ENCODE measurements at places on chromosomes 1 and 21.
A peak's percentile ranks its signal among the peaks of the same experiment; 100 is the strongest.

DNA sequence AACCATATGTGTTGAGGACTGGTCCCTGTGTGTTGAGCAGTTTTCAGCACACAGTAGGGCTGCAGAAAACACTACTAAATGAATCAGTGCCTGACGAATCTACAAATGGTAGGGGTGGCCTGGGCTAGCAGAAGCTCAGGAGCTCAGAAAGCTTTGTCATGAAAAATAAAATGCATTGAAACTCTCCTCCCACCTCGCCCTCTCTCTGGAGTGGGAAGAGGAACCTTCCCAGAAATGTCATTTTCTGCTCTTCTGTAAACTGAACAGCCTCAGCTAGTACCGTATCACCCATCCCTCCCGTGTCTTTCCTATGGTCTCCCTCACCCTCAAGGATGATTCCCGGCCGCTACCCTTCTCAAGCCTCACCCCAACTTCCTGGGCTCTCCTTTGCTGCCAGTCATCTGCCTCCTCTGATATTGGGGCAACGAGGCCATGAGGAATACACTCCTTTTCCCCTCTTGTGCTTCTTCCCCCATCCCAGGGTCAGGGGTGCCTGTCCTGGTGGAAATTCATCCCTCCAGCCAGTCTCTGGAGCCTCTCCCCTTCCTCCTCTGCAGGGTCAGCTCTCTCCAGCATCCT lies 734.5 kb downstream of the PTPRU start:
- no peak overlapping the region for H3K4me3 ChIP-seq
- DNase-seq, result no peak
- no peak overlapping the region for H3K27ac ChIP-seq
- H3K27me3 ChIP-seq, result no peaks in the 10 kb centered on the region
- H3K4me1 ChIP-seq, result no peaks in the 10 kb centered on the region

GRCh38 chr1:167898578-167899222 lies 15.2 kb downstream of the ADCY10 start:
- no peaks in the 10 kb centered on the region for H3K4me1 ChIP-seq
- no peaks in the 10 kb centered on the region for H3K27me3 ChIP-seq
- no peaks in the 10 kb centered on the region for H3K36me3 ChIP-seq
- no peak overlapping the region for H3K27ac ChIP-seq

DNA sequence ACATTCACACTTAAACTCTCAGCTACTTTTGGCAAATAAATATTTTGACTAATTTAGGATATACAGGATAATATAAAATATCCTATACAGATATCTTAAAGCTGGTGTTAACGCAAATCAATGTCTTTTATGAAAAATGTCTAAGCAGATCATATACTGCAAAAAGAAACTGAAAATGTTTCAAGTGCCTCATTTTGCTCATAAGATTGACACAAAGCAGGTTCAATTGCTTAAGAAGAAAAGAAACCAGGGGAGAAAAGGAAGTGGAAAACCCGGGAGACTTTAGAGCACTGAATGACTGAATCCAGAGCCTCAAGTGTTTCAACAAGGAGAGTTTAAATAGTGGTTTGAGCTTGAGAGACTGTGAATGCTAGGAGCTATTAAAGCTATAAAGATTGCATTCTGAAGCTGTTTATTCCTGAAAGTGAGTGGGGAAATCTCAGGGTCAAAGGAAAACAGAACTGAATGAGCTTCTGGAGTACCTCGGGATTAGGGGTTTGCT lies 1943.0 kb downstream of the MRPL39 start:
- H3K4me1 ChIP-seq, result no peaks in the 10 kb centered on the region
- no peaks in the 10 kb centered on the region for H3K27me3 ChIP-seq
- no peak overlapping the region for H3K4me3 ChIP-seq
- H3K36me3 ChIP-seq, result no peaks in the 10 kb centered on the region

DNA sequence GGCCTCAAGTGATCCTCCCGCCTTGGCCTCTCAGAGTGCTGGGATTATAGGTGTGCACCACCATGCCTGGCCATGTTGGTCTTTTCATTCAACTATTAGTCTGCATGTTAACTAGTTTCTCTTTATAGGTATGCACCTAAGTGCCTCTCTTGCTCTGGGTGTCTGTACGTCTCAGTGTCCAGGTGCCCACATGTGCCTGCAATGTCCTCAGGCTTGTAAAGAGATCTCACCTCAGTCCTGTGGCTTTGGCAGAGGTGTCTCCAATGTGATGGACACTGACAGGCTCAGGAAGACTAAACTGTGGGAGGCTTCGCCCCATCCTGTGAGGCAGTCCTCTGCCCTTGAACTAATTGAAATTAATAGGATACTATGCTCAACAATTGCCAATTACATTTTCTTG lies 526.3 kb downstream of the PTPRU start:
- peaks cover 10% of the 10 kb centered on the region for H3K27me3 ChIP-seq
- H3K36me3 ChIP-seq, result no peaks in the 10 kb centered on the region
- no peak overlapping the region for H3K27ac ChIP-seq

DNA sequence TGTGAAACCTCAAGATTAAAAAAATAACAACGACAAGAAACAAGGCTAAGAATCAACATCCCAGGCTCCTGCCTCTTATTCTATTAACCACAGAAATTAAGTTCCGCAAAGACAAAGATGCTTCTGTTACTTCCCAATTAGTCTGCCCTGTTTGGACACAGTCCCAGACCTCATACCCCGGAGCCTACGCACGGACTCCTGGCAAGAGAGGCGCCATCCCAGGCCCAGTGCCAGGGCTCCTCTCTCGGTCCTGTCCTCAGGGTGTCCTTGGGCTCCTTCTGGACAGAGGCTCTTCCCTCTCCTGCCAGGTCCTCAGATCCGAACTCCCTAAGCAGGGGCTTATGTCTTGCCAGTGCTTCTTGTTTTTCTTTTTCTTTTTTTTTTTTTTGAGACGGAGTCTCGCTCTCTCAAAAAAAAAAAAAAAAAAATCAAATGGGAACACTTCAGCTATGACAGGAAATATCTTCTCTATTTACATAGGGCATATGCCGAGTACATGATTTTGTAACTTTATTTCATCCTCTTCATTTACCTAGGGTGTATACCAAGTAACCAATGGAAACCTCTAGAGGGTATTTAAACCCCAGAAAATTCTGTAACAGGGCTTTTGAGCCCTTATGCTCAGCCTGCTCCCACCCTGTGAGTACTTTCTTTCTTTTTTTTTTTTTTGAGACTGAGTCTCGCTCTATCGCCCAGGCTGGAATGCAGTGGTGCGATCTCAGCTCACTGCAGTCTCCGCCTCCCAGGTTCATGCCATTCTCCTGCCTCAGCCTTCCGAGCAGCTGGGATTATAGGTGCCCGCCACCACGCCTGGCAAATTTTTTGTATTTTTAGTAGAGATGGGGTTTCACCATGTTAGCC lies 11.7 kb upstream of the ENO1 start:
- H3K27me3 ChIP-seq, result no peaks in the 10 kb centered on the region
- H3K4me3 ChIP-seq, result no peak overlapping the region
- no peaks in the 10 kb centered on the region for H3K4me1 ChIP-seq
- H3K27ac ChIP-seq, result no peak overlapping the region

DNA sequence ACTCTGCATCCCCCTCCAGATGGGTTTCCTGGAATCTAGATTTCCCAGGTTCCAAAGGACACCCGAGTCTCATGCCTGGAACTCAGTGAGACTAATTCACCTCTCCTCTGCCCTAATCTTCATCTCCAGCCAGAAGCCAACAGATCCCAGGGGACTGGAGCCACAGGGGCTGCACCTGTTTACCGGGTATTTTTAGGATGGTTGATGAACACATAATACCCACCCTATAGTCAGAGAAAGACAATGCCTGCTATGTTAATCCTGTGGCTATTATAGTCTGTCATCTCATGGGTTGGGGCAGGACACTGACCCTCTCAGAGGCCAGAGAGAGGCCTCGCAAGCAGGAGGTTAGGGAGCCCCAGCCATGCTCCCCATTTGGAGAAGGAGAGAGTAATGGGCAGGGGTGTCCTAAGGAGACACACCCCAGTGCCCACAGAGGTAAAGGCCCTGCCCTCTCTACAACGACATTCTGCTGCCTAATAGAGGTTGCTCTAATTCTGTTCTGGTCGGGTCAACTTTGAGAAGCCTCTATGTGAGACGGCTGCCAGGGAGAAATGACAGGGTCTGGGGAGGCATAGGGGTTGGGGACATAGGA lies 1.0 kb upstream of the TNNI1 start:
- no peaks in the 10 kb centered on the region for H3K36me3 ChIP-seq
- DNase-seq, result no peak
- peaks cover 4% of the 10 kb centered on the region for H3K27me3 ChIP-seq
- no peak overlapping the region for H3K27ac ChIP-seq

GRCh38 chr1:28835237-28835650 lies 23.3 kb downstream of the OPRD1 start:
- no peaks in the 10 kb centered on the region for H3K27me3 ChIP-seq
- no peak for DNase-seq
- no peaks in the 10 kb centered on the region for H3K4me1 ChIP-seq
- no peak overlapping the region for H3K4me3 ChIP-seq

GRCh38 chr1:31362032-31362431 lies 10.8 kb downstream of the FABP3 start:
- no peak for DNase-seq
- no peaks in the 10 kb centered on the region for H3K27me3 ChIP-seq
- no peak overlapping the region for H3K4me3 ChIP-seq
- H3K4me1 ChIP-seq, result no peaks in the 10 kb centered on the region
- H3K36me3 ChIP-seq, result peaks cover 44% of the 10 kb centered on the region

GRCh38 chr1:54359393-54360162 lies 46.6 kb downstream of the SSBP3 start:
- no peaks in the 10 kb centered on the region for H3K27me3 ChIP-seq
- H3K27ac ChIP-seq, result no peak overlapping the region

GRCh38 chr1:69290291-69290690 lies 277.4 kb upstream of the LRRC7 start:
- no peaks in the 10 kb centered on the region for H3K27me3 ChIP-seq
- H3K4me3 ChIP-seq, result no peak overlapping the region
- no peaks in the 10 kb centered on the region for H3K4me1 ChIP-seq
- no peak for DNase-seq
- no peaks in the 10 kb centered on the region for H3K36me3 ChIP-seq
- H3K27ac ChIP-seq, result no peak overlapping the region

DNA sequence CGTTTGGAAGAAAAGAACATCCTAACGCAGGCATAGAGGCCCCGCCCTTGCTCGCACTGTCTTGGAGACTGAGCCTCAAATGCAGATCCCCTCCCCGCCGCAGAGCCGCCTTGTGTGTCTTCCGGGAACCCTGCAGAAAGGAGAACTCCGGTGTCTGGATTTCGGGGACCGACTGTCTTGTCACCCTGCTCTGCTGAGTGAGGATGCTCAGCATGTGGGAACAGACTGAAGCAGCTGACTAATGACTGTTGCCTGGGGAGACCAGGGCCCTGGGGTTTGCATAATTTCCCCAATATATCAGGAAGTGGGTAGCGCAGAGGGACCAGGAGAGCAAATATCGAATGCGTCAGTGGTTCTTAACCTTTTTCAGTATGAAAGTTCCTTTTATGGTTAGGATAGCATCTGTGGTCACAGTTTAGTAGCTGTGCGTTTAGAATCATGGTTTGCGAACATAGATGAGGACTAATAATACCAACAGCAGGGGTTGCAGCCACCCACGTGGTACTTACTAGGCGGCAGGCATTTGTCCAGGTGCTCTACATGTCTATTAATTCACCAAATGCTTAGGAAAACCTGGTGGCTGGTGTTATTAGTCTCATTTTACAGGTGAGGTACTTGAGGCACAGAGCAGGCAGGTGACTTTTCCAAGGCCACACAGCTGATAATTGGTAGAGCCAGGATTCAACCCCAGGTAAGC lies 14.3 kb downstream of the GPR137B start:
- DNase-seq, result peak; percentile 34
- H3K27me3 ChIP-seq, result no peaks in the 10 kb centered on the region
- no peaks in the 10 kb centered on the region for H3K36me3 ChIP-seq
- no peak overlapping the region for H3K27ac ChIP-seq
- H3K4me3 ChIP-seq, result peak overlapping the region; percentile 19
- H3K4me1 ChIP-seq, result peaks cover 33% of the 10 kb centered on the region

GRCh38 chr1:224357626-224358124 lies 996 bp downstream of the CNIH4 start:
- peak overlapping the region; percentile 72 for H3K27ac ChIP-seq
- peak overlapping the region; percentile 80 for H3K4me3 ChIP-seq
- DNase-seq, result no peak
- H3K36me3 ChIP-seq, result peaks cover 5% of the 10 kb centered on the region
- H3K4me1 ChIP-seq, result peaks cover 40% of the 10 kb centered on the region
- H3K27me3 ChIP-seq, result no peaks in the 10 kb centered on the region

DNA sequence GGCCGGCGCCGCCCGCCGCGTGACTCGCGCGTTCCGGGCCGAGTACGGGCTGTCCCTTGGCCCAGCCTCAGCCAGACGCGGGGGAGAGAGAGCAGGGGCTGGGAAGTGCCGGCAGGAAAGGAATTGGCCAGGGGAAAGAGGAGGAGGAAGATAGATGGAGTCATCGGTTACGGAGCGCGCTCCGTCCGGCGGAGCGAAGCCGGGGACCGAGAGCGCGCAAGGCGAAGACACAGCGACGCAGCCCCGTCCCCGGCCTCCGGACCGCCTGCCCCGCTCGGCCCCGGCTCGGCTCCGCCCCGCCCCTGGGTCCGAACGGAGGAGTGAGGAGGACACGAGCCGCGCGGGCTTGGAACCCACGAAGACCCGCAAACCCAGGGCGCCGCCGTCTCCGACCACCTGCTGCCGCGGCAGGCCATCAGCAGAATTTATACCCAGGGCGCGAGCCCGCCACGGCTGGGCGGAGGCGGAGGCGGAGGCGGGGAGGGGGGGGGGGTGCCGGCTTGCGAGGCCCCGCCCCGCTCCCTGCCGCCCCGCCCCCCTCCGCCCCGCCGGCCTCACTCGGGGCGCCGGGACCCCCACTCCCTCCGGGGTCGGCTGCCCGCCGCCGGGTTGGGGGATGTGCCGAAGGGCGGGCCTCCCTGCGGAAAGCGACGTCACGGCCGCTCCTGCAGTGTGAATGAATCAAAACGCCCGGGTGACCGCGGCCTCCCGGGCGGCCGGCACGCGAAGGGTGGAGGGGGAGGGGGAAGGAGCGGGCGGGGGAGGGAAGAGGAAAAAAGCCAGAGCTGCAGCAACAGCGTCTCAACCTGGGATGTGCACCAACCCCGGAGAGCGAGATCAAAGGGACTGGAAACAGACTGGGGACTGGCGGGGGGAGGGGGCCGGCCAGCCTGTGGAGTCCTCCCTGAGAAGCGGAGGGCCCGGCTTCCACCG lies at the start of gene LHX4:
TSS of gene LHX4 (plus strand) at position 782 of the 933 bp plus-strand sequence. CDS start 266 bp downstream, outside the sequence.
- peaks cover 67% of the 10 kb centered on the region for H3K27me3 ChIP-seq
- peak within 1 kb of the TSS; percentile 53 for H3K4me3 ChIP-seq
- peaks cover 56% of the 10 kb centered on the region for H3K4me1 ChIP-seq
- DNase-seq, result no peak
- H3K27ac ChIP-seq, result no peak within 1 kb of the TSS

- H3K4me1 ChIP-seq, result peaks cover 28% of the 10 kb centered on the region
- H3K36me3 ChIP-seq, result no peaks in the 10 kb centered on the region
- H3K27me3 ChIP-seq, result no peaks in the 10 kb centered on the region
- H3K27ac ChIP-seq, result no peak overlapping the region
- DNase-seq, result peak; percentile 75
- H3K4me3 ChIP-seq, result no peak overlapping the region
These were observed 12.1 kb upstream of the DEGS1 start for GRCh38 chr1:224170748-224171478.

GRCh38 chr1:101101360-101101759 lies 75.8 kb upstream of the DPH5 start:
- H3K4me3 ChIP-seq, result no peak overlapping the region
- H3K36me3 ChIP-seq, result no peaks in the 10 kb centered on the region
- no peak for DNase-seq
- H3K4me1 ChIP-seq, result no peaks in the 10 kb centered on the region
- H3K27me3 ChIP-seq, result no peaks in the 10 kb centered on the region

GRCh38 chr1:165050246-165050645 lies 306.3 kb downstream of the LMX1A start:
- no peaks in the 10 kb centered on the region for H3K27me3 ChIP-seq
- H3K27ac ChIP-seq, result no peak overlapping the region
- no peaks in the 10 kb centered on the region for H3K36me3 ChIP-seq

- DNase-seq, result no peak
- H3K4me1 ChIP-seq, result no peaks in the 10 kb centered on the region
- no peaks in the 10 kb centered on the region for H3K36me3 ChIP-seq
- no peak overlapping the region for H3K4me3 ChIP-seq
- H3K27me3 ChIP-seq, result no peaks in the 10 kb centered on the region
- H3K27ac ChIP-seq, result no peak overlapping the region
These were observed 147.6 kb downstream of the DSCAM start for GRCh38 chr21:40699366-40699765.

All from CD4-positive, alpha-beta T cell (primary cell).